ENCODE measurements at places on chromosomes 11 and 22. TPM values are rescaled to one million over a fixed set of nuclear protein-coding genes. Genes with fewer than 3 reads are reported as not detected.

MRPL49 gene
- total RNA-seq: 35.6 TPM

OR5B12 gene
- not detected for total RNA-seq

- peak; percentile 71 for DNase-seq
Measured at GRCh38 chr11:70225681-70226177, 22.6 kb downstream of the FADD start.

- no peak for DNase-seq
Measured at GRCh38 chr11:72670041-72670440, 4.2 kb downstream of the PDE2A start.

SCGB1C1 gene
- not detected for total RNA-seq

GRCh38 chr11:17547932-17548331 lies 873 bp downstream of the OTOG start:
- no peak for DNase-seq

- DNase-seq: no peak
Measured at GRCh38 chr11:115263799-115264656, 240.2 kb downstream of the CADM1 start.

GRCh38 chr11:131767421-131767820 lies 397.0 kb downstream of the NTM start:
- no peak for DNase-seq

Data from lung (tissue), 17 donors.